Regular cardiac myocyte (primary cell): ENCODE measurements at places on chromosomes 13 and 19. TPM values are rescaled to one million over a fixed set of nuclear protein-coding genes. Genes with fewer than 3 reads are reported as not detected.

Gene ANGPTL8
- total RNA-seq: not detected in 2 replicates

Gene TPGS1
- 29.3 and 31.3 TPM in 2 replicates for total RNA-seq

Gene IZUMO2
- total RNA-seq: not detected in 2 replicates

Gene DNASE2
- 7.9 and 28.8 TPM in 2 replicates for total RNA-seq

Gene SLC17A7
- total RNA-seq: 0.19 and 1.1 TPM in 2 replicates

Gene PSPN
- total RNA-seq: 0.96 and 1.1 TPM in 2 replicates

Gene PODNL1
- total RNA-seq: 0.58 and 0.85 TPM in 2 replicates

Gene GJB2
- total RNA-seq: under 0.01 TPM in 2 replicates

Gene JAK3
- 3.1 and 3.9 TPM in 2 replicates for total RNA-seq

Gene B9D2
- 3.1 and 6.5 TPM in 2 replicates for total RNA-seq

Gene ZNF211
- total RNA-seq: 10.5 and 13.5 TPM in 2 replicates

Gene TSHZ3
- total RNA-seq: 7.1 and 8.7 TPM in 2 replicates

Gene PDX1
- not detected in 2 replicates for total RNA-seq

Gene ZNF534
- total RNA-seq: under 0.01 TPM in 1 of 2 replicates, not detected in the other

Gene URAD
- total RNA-seq: not detected in 2 replicates

Gene WASF3
- 9.2 and 20.0 TPM in 2 replicates for total RNA-seq

Gene RNF225
- total RNA-seq: 0.38 TPM in 1 of 2 replicates, not detected in the other

Gene CYP4F2
- total RNA-seq: not detected in 2 replicates

Gene APOE
- total RNA-seq: 9.0 and 20.6 TPM in 2 replicates

Gene ZNF555
- total RNA-seq: 5.2 and 6.8 TPM in 2 replicates

Gene VPS36
- total RNA-seq: 20.1 and 20.3 TPM in 2 replicates

Gene GRIN2D
- total RNA-seq: 0.28 and 0.38 TPM in 2 replicates

Gene RFXANK
- 40.5 and 42.3 TPM in 2 replicates for total RNA-seq

Gene VSTM1
- not detected in 2 replicates for total RNA-seq

Gene TGFBR3L
- total RNA-seq: 1.7 and 3.1 TPM in 2 replicates
